Stimulated activated CD8-positive, alpha-beta memory T cell treated with anti-CD3 and anti-CD28 coated beads, Interleukin-2, amount 100 ng/mL, for 1 hour (primary cell): ENCODE measurements at places on chromosomes 16 and 17.

DNA sequence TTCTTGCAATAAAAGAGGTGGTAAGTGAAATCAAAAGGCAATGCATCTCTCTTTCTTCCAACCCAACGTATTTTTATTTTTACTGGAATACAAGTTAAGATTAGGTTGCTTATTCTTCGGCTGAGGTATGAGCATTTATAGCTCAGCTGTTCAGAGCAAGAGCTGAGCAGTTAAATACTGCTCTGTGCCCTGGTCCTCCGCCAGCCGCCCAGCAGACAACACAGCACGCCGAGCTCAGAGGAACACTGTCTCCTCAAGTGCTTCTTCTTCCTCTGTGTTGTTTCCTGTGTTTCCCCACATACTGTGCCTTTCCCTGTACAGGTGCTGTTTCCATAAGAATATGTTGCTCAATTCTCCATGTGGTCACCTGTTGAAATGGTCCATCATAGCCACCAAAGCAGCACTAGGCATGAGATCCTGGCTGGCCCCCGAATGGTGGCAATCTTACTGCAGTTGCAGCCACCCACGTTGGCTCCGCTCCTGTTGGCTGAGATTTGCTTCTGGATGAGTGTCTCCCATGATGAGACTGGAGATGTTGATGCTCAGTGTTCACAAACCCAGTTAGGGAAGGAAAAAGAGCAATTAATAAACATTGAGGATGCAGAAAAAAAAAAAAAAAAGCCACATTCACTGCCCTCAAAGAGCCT lies 515.3 kb downstream of the GRIN2A start:
- DNase-seq: no peak

DNA sequence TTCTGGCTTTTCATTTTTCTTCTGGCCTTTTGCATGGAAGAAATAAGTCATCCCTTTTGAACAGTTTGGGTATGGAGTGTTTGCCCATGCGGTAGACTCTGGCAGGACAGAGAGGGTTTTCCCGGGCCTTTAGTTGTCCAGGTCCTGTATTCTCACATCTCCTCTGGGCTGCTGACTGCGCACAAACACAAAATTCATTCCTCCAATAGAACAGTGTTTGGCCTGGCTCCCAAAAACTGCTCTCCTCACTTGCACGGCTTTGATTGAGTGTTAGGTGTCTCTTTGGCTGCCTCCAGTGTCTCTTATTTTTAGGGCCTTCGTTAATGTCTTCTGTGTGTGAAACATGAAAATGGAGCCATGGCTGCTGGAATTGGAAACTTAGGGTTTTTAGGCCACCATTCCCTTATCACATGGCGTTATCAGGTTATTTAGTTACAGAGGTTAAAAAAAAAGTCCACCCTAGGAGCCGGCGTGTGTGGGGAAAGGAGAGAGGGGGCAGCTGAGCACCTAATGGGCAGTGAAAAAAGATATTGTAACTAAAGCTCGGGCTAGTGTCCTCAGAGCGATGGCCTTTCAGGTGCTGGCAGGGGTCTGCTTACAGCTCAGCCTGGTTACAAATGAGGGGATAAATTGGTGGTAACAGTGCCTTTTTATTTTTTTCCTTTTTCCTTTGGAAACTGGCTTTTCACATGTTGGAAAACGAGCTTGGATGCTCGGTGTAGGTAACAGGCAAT lies 47.3 kb downstream of the PRKCA start:
- DNase-seq: no peak

DNA sequence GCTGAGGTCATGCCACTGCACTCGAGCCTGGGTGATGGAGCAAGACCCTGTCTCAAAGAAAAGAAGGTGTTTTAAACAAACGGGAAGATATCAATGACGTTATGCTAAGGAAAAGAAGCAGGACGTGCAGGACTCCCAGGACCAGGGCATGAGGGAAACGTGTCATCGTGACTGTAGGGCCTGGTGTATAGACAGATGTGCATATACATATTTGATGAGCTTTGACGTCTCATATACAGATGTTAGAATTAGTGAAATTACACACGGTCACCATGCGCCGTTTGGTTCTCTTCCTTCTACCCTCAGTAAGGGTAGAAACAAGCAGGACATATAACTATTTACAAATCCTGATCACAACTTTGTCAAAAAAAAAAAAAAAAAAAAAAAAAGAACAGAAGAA lies 17.6 kb upstream of the PVALEF start:
- DNase-seq: no peak

GRCh38 chr16:595942-596735 lies 6.3 kb downstream of the RAB40C start:
- no peak for DNase-seq

DNA sequence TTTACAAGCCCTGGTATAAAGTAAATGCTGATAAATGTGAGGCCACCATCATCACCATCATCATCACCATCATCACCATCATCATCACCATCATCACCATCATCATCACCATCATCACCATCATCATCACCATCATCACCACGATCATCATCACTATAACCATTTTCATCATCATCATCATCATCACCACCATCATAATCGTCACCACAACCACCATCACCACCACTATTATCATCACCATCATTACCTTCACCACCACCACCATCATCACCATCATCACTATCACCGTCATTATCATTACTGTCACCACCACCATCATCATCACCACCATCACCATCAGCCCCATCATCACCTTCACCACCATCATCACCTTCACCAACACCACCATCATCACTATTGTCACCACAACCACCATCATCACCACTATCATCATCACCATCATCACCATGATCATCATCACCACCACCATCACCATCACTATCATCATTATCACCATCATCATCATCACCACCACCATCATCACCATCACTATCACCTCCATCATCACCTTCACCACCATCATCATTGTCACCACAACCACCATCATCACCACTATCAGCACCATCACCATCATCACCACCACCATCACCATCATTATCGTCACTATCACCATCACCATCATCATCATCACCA lies 16.6 kb upstream of the ZNF469 start:
- DNase-seq: no peak

DNA sequence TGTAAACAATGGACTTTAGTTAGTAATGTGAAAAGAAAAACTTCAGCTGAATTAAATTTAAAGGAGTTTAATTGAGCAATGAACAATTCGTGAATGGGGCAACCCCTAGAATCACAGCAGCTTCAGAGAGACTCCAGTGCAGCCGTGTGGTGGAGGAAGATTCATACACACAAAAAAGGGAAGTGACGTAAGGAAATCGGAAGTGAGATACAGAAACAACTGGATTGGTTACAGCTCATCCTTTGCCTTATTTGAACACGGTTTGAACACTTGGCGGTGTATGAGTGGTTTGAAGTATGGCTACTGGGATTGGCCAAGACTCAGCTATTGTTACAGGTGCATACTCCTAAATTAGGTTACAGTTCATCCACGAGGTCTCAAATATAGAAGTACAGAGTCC lies 460.4 kb upstream of the ASIC2 start:
- no peak for DNase-seq

DNA sequence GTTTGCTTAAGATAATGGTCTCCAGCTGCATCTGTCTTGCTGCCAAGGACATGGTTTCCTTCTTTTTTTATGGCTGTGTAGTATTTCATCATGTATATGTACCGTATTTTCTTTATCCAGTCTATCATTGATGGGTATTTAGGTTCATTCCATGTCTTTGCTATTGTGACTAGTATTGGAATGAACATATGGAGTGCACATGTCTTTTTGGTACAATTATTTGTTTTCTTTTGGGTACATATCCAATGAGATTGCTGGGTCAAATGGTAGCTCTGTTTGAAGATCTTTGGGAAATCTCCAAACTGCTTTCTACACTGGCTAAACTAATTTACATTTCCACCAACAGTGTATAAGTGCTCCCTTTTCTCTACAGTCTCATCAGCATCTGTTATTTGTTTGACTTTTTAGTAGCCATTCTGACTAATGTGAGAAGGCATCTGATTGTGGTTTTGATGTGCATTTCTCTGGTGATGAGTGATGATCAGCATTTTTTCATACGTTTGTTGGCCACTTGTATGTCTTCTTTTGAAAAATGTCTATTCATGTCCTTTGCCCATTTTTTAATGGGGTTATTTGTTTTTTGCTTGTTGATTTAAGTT lies 66.2 kb downstream of the TNFRSF13B start:
- no peak for DNase-seq

GRCh38 chr17:67125417-67125816 lies 81.1 kb downstream of the CACNG1 start:
- no peak for DNase-seq

DNA sequence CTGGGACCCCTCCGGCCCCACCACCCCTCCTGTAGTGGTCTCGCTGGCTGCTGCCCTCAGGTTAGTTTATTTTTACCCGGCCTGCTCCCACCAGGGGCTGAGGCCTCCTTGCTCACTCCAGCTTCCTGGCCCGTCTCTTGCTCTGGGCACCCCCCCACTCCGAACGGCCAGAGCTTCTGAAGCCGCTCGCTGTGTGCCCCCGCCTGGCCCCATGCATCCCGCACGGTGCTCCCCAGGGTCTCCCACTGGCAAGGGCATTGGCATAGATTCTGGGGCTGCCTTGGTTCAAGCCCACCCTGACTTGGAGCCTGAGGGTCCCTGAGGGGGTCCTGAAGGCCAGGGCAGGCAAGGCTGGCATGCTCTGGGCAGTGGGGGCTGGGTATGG lies 186.4 kb downstream of the SEC14L1 start:
- no peak for DNase-seq

DNA sequence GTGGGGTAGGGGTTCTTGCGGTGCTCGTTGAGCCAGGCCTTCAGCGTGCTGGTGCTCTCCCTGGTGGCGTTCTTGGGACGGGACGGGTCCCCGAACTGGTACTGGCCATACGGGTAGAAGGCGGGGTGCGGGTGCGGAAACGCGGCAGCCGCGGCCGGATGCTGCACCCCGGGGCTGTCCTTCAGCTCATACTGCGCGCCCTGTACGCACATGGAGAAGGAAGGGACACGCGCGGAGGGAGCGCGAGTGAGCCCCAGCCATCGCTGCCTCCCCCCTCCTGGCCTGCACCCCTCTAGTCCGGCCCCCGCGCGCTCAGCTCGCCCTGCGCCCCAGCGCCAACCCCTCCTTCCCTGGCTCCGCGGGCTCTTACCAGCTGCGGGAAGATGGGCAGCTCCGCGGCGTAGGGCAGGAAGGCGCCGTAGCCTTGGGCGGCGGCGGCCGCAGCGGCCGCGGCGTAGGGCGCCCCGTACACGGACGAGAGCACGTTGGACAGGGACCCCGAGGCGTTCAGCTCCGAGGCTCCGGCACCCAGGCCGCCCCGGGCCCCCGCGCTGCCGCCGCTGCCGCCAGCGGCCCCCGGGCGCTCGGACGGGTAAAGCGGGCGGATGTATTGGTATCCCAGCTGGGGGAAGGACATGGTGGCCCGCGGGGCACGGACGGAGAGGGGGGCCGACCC lies 1.0 kb downstream of the IRX3 start:
- DNase-seq: no peak

- peak; percentile 25 for DNase-seq
These were observed 7.1 kb upstream of the FTSJ3 start for GRCh38 chr17:63834431-63835166.

- DNase-seq: no peak
These were observed 2.7 kb downstream of the NAT9 start for GRCh38 chr17:74773414-74773813.

GRCh38 chr16:48123104-48123788 lies 32.5 kb downstream of the ABCC12 start:
- DNase-seq: no peak

DNA sequence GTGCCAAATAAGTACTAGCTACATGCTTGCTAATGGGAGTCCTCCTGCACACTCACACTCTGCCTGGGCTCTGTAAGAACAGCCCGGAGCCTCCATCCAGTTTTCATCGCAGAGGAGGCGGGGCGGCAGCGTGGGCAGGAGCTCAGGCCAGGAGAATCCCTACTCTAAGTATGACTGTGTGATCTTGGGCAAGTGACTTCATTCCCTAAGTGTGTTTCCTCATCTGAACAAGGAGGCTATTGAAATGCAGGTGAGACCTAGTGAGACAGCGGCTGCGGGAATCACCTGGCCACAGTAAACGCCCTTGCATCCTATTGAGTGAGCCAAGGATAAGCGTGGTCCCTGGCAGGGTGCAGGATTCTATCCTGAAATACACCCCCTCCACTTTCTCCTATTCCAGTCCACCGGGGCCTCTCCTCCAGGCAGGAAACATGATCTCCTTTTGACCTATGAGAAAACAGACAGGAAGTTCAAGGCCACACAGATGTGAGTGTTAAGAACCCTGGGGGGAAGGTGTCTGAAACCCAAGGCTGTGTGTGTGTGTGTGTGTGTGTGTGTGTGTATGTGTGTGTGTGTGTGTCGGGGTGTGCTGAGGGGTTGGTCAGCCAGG lies 5.2 kb upstream of the RAI1 start:
- DNase-seq: no peak

DNA sequence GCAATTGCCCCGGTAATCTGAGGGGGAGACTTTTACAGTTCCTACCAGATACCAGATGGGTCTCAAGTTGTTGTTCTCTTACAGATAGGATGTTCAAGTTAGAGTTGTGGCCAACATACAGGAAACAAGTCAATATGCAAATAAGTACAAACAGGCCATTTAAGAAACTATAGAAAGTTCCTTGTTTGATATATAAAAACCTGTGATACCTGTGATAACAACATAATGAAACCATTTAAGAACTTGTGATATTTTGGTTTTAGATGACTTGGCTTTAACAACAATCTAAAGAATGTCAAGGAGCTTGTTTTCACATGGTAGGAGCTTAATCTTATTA lies 16.8 kb downstream of the CDR2 start:
- DNase-seq: no peak

DNA sequence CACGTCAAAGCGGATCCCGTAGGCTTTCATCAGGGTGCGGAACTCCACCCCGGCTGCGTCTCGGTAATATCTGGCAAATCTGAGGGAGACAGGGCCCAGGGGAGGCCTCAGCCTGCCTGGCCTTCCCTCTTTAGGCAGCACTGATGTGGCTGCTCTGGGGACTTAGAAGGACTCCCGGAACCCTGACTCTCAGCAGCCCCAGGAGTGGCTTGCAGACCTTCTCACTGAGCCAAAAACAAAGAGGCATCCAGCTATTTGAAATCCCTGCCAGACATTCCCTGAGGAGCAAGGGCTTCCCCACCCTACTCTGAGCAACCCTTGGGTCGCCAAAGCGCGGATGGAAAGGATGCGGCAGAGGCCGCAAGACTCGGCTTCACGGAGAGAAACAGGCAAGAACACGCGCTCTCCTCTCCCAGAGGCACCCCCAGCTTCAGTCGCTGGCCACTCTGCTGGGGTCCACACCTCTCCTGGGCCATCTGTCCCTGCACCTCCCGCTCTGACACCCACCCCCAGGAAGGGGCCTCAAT lies 7.9 kb downstream of the P2RX5 start:
- DNase-seq: no peak

- no peak for DNase-seq
These were observed 51.7 kb upstream of the TAC4 start for GRCh38 chr17:49899588-49899987.
